ENCODE measurements at places on chromosomes 6 and 20.

DNA sequence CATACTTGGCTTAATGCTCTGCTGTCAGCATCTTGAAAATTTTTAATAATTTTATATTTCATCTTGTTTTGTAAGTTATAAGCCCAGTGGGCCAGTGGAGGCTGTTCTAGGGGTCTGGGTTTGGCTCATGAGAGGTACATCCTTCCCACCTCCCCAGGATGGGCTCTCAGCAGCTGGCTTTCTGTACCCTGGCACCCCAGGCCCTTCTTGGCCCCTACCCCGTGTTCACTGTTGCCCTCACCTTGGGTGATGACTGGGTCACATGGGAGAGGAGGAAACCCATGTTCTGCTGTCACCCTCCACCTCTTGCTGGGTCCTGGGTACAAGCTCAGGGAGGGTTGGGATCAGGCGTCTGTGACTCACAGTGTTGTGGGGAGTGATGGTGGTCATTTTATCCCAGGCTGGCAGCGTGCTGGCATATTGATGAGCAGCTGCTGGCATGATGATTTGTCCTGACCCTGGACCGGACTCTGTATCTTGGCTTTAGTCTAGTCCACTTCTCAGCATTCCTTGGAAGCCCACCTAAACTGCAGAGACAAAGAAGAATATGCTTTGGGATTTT lies 34.6 kb downstream of the SLC16A10 start:
- DNase-seq: no peak

GRCh38 chr6:1417718-1418117 lies 28.3 kb downstream of the FOXF2 start:
- no peak for DNase-seq

- no peak for DNase-seq
Observed at GRCh38 chr6:12165722-12166280, 124.4 kb upstream of the EDN1 start.

DNA sequence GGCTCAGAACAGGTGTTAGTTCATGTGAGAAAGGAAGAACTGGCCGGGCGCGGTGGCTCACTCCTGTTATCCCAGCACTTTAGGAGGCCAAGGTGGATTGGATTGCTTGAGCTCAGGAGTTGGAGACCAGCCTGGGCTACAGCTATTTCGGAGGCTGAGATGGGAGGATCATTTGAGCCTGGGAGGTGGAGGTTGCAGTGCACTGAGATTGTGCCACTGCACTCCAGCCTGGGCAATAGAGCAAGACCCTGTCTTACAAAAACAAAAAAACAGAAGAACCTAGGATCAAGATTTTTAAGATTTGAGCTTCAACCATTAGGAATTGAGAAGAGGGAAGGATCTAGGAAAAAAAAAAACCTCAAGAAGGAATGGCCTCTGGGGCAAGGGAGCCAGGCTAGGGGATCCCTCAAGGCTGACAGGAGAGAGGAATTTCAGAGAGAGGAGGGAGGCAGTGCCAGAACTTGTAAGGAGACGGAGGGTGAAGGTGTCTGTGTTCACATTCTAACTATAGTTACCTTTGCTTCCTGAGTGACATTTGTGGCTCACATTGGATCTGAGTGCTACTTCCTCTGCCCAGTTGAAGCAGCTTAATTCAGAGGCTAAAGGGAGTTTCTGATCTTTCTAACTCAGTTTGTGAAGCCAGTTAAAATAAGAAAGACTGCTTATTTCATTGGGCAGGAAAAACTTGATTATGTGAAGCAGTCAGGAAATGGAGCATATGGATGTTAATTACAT lies 26.1 kb downstream of the CHMP4B start:
- DNase-seq: no peak

GRCh38 chr20:16419138-16419715 lies 154.0 kb downstream of the KIF16B start:
- DNase-seq: no peak

- peak; percentile 71 for DNase-seq
Observed at GRCh38 chr20:58212636-58213035, 15.8 kb downstream of the ANKRD60 start.

DNA sequence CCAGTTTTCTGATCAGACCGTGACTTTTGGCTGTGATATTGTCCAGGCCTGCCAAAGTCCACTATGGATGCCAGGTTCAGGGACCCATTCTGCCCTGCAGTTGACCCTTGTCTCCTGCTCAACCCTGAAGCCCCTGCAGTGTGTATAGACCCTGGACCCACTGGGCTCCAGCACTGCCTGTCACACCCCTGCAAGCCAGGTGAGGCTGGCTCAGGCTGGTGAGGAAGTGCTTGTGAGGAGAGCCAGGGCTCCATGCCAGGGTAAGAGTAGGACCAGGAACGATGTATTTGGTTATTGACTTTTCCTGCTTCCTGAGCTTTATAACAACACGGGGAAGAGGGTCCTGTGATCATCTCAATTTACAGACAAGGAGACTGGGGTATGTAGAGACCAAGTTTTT lies 19.1 kb upstream of the CD93 start:
- DNase-seq: no peak

DNA sequence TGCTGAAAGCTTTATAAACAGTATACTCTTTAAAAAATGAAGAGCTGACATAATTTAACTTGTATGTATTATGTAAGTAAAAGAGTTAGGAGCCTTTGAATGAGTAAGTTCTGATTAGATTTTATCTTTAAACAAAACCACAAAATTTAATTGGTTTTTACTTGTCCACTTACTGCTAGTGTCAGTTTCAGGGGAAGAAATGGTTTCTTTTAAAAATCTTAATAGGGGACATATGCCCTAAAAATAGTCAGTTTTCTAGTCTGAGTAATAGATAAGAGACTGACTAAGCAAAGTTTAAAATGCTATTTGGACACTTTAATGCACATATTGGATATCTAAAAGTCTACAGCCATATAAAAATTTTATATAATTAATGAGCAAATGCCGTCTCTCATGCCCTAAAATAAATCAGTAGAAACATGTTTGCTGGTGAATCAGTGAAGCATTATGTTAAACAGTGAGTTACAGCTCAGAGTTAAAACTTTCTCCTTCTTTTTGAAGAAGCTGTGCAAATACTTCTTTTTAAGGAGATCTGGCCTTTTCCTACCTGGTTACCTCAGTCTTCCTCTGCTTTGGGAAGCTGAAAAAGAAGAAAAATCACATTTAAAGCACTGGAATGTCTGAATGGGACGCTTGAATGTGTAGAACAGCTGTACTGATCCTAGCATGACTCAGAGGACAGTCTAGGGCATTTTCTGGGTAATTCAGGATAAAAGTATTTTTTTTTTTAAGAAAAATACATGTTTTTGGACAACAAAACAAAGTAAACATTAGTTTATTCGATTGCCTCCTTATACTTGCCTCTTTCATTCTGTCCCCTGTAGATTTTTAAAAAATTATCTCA lies 55.3 kb downstream of the CDH26 start:
- no peak for DNase-seq

- no peak for DNase-seq
Observed at GRCh38 chr20:18533978-18534644, 26.4 kb downstream of the SEC23B start.

DNA sequence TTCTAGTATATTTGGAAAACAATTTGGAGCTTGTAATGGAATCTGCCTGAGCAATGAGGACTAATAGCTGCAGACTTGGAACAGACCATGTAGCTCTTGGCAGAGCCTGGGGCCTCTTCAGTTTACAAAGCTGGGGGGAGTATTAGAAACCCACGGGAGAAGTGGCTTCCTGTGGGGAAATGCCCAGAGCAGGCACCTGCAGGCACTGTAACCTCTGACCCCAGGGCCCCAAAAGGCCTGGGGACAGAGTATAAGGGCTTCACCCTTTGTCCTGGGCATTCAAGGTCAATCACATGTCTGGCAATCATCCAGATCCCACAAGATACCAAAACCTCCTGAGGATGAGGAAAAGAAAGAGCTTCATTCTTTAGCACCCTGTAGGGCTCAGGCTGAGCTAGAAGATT lies 19.4 kb downstream of the PKIG start:
- no peak for DNase-seq

- no peak for DNase-seq
Observed at GRCh38 chr6:89400912-89401399, 11.1 kb downstream of the RRAGD start.

DNA sequence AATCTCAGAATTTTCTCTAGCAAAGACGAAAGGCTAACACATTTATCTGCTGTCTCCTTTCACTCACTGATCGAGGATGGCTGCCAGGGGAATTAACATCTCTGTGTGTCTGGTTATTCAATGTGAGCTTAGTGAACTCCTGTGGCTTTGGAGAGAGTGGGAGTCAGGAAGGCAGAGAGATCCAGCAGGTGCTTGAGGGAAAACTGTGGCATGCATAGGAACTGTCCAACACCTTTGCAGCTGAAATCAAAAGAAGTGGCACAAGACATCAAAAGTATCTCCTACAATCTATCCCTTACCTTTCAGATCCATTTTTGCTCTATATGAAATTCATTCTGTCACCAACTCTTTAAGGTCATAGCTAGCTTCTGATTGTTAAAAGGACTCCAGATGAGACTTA lies 11.8 kb upstream of the FAM184A start:
- no peak for DNase-seq
